ENCODE measurements at places on chromosomes 5 and 9.

DNA sequence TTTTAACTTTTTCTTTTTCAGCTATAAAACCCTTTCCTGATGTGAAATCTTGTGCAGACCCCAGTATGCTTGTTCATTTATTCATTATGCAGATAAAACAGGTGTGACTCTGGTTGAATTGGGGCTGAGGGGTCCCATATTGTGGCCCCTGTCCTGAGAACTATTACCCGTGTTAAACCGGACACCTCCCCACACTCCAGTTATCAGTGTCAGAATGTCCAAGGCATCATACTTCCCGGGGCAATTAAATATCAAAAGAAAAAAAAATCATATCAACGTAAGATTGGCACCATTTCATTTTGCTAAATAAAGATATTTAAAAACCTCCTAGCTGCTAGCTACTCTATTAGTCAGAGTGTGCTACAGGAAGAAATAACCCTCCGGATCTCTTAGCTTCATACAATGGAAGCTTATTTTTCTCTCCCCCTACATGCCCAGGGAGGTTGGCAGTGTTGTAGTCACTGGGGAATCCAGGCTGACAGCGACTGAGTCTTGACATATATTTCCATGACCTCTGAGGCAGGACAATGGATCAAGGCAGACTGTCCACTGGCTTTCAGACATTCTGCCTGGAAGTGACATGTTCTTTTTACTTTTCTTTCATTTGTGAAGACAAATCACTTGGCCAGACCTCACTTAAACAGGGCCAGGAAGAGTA, 170.0 kb downstream of the SEC61B start:
- DNase-seq, result no peak

DNA sequence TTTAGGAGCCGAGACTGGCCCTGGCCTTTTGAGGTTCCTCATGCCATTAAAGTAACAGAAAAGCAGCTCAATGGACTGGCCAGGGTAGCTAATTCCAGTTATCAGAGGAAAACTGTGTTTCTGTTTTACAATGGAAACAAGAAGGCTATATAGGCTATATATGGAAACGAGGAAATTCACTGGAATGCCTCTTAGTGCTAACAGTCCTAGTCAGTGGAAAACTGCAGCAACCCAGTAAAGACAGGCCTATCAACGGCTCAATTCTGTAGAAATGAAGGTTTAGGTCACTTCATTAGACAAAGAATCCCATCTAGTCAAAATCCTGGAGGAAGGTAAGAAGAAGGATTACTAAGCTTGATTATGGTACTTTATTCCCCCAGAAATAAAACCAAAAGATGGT, 3.2 kb upstream of the TICAM2 start:
- DNase-seq, result no peak

- DNase-seq, result no peak
Observed at GRCh38 chr9:70874451-70874850, 247.0 kb downstream of the TRPM3 start.

- DNase-seq, result no peak
Observed at GRCh38 chr5:42984307-42984706, 55.8 kb downstream of the ANXA2R start.

DNA sequence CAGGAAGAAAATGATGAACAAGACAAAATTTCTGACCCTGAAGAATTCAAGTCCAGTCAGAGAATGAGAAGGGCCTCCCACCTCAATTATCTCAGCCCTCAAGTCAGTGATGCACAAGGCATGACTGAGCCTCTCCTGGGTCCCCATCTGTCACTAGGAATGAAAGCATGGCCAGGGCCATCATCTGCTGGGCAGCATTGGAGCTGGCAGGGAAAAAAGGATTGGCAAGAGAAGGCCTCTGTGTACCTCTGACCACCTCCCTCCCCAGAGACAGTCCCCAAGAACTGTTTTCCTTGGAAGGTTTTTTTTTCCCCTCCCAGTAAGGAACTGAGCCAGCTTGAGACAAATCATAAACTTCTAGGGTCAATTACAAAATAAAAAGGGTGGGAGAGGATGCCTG, 76.7 kb downstream of the KLHL3 start:
- DNase-seq, result no peak

DNA sequence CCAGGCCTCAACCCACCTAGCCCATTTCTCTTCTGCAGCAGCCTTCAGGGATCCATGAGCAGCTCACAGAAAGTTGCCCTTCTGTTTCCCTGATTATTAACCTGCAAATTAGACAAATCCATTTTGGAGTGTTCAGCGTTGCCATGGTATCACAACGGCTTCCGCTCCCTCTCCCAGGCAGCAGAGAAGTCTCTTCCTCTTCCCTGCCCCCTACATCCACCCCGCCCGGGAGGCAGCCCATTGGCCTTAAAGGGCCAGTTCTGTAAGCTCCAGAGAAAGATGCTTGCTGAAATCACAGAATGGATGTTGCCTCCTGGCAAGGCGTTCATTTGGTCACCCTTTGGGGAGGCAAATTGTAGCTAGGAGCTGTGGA, 47.7 kb upstream of the BOD1 start:
- DNase-seq, result no peak

DNA sequence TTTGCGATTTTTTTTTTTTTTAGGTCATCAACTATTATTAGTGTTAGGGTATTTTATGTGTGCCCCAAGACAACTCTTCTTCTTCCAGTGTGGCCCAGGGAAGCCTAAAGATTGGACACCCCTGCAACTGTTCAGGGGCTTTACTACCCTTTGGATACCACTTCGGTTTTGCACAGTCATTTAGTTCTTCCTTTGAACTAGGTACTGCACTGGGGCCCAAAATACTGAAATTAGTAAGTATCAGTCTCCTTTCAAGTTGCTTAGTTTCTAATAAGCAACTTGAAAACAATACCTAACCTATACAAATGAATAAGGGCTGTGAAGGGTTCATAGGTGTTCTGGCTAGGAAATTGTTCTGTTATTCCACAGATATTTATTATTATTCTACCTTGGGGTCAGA, 45.3 kb downstream of the CWC27 start:
- DNase-seq, result no peak

GRCh38 chr5:163595932-163596607, 90.7 kb downstream of the MAT2B start:
- DNase-seq, result no peak

DNA sequence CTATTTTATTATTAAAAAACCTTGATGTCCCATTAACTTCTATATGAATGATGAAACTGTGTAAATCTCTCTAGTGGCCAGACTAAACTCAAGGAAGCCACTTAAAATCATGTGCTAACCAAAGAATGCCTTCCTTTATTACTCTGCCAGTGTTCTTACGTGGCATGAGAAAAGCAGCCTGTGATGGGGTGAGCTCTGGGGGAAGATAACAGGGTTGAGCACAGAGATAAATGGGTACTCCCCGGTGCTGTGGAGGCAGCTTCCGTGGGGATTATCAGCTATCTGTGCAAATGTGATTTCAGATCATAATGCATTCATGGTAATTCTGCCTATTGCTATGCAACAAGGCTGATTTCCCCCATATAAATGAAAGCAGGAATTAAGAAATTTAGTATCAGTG, 181.3 kb downstream of the CAVIN4 start:
- DNase-seq, result no peak

DNA sequence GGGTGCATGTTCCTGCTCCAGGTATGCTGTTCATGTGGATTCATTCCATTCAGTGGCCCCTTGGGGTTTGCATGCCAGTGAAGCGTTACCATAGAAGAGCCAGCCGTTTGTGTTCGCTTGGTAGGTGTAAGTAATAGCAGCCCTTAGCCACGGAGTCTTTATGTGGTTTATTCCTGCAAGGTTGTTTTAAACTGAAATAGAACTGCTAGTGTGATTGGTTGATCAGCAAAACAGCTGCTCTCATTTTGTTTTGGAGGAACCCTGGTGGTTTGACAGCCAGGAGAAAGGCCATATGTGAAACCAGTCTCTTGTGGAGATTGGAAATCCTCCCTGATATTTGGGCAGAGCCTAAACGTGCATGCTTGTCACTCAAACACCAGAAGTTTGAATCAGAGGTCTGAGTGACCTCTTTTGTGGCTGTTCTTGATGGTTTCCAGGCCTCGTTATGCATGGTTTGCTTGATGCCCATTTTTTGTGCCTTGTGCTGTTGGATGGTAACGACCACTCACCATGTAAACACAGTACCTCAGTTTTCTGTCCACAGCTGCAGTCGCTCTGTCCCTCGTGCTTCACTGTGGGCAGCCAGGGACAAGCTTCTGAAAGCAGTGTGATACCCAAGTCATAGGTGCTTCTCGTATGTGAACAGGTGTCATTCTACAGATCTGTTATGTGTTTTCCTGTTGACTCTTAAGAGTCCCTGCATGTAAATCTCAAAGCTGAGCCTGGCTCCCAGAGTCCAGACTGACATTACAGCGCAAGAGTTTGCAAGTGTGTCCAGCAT, 58.3 kb upstream of the NXNL2 start:
- no peak for DNase-seq

DNA sequence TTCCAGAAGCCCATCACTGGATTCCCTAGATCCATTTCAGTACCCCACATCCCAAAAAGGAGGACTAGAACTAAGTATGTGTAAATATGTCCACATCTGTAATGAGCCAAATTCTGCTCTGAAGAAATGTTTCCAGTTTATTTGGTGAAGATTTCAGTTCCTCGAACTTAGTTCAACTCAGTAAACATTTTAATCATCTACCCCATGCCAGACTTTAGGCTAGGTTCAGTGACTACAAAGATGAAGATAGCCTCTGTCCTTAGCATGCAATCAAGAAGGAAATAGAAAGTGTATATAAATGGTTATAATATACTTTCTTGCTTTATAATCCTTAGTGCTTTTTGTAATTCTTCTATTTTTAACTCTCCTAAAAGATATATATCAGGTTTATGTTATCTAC, 21.5 kb downstream of the RUSC2 start:
- no peak for DNase-seq

All from T-helper 2 cell (primary cell).